ENCODE measurements at places on chromosomes 11 and 22.

- no peak for DNase-seq
Measured at GRCh38 chr11:46692450-46692849, 8.0 kb downstream of the ARHGAP1 start.

GRCh38 chr11:24636291-24636629 lies 139.4 kb downstream of the LUZP2 start:
- no peak for DNase-seq

DNA sequence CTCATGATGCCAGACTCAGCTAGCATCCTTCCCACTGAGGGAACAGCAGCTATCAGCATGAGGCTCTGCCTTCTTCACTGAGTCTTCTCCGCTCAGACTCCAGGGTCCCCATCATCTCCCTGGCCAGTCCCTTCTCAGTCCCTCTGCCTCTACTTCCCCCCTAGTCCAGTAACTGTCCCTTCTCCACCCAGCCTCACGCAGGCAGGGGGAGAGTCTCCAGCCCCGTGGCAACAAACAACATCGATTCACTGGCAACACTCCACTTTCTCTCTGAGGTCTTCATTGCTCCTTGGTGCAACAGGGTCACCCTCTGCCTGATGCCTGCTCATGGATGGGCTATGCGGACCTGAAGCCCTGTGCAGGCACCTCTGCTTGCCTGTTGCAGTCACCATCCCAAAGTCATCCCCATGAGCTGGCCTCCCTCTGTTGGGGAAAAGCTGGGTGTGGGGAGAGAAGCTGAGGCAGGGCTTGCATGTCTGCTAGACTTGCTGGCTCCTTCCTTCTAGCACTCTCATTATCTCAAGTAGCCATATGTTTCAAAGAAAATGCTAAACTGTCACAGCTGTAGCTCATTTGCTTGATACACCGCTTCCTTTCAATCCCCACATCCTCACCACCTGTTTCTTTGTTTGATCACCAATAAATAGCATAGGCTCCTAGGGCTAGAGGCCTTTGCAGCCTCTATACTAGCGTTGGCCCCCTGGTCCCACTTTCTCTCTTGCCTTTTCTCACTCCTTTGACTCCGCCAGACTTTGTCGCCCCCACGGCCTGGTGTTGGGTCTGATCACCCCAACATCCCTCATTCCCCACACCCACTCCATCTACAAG lies 4.3 kb upstream of the BCR start:
- DNase-seq: no peak

DNA sequence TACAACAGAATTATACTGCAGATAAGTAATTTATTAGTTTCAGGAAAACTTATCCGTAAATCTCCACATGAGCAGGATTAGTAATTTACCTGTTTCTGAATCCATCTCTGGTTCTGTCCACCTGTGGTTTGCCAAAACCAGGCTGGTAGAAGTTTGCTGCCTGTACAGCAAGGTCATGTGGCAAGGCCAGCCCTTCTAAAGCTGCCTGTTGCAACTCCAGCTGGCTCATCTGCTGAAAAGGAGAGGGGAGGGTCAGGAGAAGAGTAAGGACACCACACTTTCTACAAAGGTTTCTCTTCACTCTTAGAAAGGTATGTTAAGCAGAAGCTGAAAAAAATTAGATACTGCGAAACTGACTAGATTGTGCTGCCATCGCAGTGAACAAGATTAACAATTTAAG lies 42.3 kb downstream of the EIF4ENIF1 start:
- DNase-seq: no peak

GRCh38 chr22:38494498-38494897 lies 11.6 kb downstream of the DDX17 start:
- DNase-seq: no peak

- no peak for DNase-seq
Measured at GRCh38 chr22:34587357-34588356, 478.3 kb upstream of the ISX start.

GRCh38 chr11:126157326-126158030 lies 54.0 kb downstream of the RPUSD4 start:
- DNase-seq: no peak

DNA sequence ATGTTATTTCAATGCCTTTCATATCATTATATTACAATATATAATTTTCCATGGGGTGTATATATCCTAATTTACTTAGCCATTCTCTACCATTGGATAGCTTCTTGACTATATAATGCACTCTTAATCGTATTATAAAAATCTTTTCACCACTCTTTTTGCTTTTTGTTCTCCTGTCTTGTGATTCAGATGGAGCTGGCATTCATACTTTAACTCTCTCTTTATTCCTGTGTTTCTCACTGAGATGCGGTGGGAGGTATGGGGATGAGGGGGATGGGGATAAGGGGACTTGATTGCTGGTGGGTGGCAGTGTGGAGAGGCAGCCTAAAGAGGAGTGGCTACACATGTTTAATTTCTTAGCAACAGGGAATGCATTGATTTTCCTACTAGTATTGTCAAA lies 105.9 kb downstream of the NELL1 start:
- no peak for DNase-seq

GRCh38 chr11:98561252-98561651 lies 459.5 kb upstream of the CNTN5 start:
- DNase-seq: no peak

DNA sequence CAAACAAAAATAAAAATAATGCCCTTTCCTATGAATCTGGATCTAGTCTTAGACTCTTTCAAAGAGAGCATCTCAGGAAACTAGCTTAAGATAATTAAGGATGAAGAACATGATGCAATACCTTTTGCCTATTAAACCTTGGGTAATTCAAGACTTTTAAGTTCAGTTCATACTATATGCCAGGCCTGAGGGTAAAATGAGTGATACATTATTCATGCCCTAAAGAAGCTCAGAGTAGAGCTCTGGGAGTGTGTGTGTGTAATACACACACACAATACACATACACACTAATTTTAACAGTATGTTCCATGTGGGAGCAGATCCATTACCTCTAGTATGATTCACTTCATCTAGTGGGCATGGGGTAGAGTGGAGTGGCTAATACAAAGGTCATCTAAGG lies 651.4 kb upstream of the CHORDC1 start:
- no peak for DNase-seq

- DNase-seq: no peak
Measured at GRCh38 chr22:31631436-31631835, 30.6 kb downstream of the PISD start.

DNA sequence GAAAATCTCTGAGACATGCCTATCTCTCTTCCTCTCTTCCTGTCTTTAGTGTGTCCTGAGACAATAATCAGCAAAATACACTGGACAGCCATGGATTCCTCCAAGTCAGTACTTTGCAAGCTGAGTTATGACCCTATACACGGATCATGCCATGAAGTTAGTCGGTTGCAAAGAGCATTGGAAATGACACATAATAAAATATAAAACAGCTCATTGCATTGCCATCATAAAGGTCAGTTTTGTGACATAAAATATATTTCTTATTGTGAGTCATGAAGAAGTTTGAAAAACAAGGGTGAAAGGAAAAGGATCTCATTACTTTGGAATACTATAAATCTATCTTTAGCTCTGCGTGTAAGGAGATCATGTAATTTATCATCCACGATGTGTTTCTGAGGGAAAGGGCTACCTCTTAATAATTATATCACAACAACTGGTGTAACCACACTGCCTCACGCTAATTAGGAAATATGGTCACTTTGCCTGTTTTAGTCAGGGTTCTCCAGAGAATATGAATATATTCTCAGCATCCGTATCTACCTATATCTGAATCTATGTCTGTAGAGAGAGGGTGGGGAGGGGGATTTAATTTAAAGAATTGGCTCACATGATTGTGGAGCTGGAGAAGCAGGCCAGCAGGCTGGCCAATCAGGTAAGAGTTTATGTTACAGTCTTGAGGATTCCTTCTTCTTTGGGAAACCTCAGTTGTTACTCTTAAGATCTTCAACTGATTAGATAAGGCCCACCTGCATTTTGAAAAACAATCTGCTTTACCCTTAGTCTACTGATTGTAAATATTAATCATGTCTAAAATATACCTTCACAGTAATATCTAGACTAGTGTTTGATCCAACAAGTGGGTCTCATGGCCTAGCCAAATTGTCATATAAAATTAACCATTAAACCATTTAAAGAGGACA lies 198.8 kb downstream of the FAT3 start:
- no peak for DNase-seq

- no peak for DNase-seq
Measured at GRCh38 chr11:129013737-129014475, 71.2 kb upstream of the TP53AIP1 start.

GRCh38 chr11:113468726-113469345 lies 6.4 kb downstream of the DRD2 start:
- DNase-seq: no peak

DNA sequence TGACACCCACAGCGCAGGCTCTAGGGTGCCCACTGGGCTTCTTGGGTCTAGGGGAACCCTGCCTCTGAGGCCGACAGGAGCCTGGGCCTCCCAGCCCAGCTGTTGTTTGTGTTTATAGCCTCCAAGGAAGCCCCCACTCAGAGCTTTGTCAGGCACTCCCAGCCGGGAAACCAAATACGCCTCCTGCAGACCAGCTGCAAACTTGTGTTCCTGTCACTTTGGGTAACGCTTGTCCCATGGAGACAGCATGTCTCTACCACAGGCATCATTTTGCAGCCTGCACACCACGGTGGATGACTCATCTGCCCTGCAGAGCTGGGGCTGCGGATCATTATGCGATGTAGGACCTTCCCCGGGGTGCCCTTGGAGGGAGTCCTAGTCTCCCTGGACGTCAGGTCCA lies 40.6 kb upstream of the CRYBB3 start:
- no peak for DNase-seq

- no peak for DNase-seq
Measured at GRCh38 chr22:46866591-46866990, 104.1 kb downstream of the TBC1D22A start.

- no peak for DNase-seq
Measured at GRCh38 chr11:45209000-45209879, 62.8 kb downstream of the PRDM11 start.

DNA sequence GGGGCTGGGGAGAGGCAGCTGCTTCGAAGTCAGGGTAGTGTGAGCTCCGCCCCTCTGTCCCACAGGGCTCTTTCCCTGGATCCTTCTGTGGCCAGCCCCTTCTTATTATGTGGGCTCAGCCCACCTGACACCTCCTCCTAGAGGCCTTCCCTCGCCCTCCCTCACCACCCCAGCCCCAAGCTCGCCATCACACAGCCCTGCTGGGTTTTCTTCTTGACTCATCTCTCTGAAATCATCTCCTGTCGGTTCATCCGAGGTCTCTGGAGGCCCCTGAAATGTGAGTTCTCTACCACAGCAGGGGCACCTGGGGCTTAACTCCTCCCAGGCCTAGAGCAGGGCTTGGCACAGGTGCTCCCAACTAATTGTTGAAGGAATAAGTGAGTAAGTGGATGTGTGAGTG lies 65.2 kb downstream of the CACNA1I start:
- DNase-seq: no peak

GRCh38 chr11:85955531-85955930 lies 100.3 kb downstream of the CCDC83 start:
- no peak for DNase-seq

DNA sequence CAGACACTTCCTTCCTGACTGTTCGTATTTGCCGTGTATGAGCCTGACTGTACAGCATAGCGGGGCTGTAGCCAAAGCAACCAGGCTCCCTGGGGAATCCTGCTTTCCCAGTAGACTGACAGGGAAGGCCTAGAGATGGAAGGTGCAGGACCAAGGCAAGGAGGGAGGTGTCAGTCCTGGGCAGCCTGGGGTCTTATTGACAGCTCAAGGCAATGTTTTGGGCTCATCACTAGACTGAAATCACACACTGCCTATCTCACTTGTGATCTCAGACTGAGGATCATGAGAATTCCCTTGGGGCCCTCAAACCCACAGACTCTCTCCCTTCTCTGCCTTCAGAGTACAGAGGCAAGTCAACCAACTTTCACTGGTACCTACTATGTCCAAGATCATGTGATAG lies 346.8 kb upstream of the NARS2 start:
- DNase-seq: no peak

GRCh38 chr11:60935676-60936442 lies 11.6 kb downstream of the TMEM132A start:
- DNase-seq: no peak

GRCh38 chr22:17910561-17911311 lies 113.6 kb downstream of the MICAL3 start:
- no peak for DNase-seq

- no peak for DNase-seq
Measured at GRCh38 chr11:57427727-57428082, 784 bp upstream of the SLC43A3 start.

GRCh38 chr11:47480762-47481161 lies 31.8 kb upstream of the RAPSN start:
- no peak for DNase-seq

GRCh38 chr11:123479048-123479837 lies 49.2 kb downstream of the GRAMD1B start:
- DNase-seq: peak; percentile 36

- DNase-seq: no peak
Measured at GRCh38 chr22:25514436-25515180, 49.9 kb upstream of the GRK3 start.

DNA sequence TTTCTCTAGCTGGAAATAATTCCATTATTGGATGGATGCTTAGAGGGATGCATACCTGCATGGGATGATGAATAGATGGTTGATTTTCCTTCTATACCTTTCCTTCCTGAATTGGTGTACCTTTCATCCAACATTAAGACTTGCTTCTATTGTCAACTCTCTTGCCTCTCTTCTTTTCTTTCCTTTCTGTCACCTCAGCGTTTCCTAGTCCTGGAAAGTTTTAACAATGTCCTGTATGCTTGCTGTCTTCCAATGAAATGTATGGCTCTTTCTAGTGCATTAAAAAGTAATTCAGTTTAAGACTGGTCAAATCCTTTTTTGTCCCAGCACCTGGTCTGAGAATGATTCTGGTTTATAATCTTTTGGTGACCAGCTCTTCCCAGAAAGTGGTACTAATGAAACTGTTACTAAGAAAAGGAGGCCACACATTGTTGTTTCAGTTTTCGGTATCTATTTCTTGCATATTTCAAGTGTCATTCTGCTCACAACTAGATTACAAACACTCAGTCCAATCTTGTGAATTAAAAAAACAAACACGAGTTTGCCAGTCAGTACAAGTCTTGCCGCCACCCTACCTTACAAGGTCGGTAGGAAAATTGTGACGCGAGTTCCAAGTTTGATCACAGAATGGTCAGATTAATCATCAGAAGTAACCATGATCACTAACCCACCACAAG lies 8.0 kb downstream of the POU2AF1 start:
- DNase-seq: no peak

- no peak for DNase-seq
Measured at GRCh38 chr11:84372381-84372950, 1086.3 kb upstream of the CCDC90B start.

GRCh38 chr11:108697872-108698473 lies 33.1 kb downstream of the DDX10 start:
- peak; percentile 44 for DNase-seq

DNA sequence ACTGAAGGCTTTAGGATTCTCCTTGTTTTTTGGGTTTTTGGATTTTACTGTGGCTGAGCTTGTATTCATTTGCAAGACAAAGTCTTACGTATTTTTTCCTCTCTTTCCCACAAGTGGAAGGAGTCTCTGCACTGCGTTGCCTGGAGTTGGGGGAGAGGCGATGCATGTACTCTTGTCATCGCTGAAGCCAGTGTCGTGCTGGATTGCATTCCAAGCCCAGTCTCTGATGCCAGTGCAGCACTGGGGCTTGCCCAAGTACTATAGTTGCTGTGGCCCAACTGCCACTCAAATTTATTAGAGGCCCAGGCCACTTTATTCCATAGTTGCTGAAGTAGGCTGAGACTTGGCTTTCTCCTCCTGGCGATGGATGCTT lies 230.2 kb downstream of the DYNC2H1 start:
- DNase-seq: no peak
